ENCODE measurements at places on chromosomes 1 and 21.

DNA sequence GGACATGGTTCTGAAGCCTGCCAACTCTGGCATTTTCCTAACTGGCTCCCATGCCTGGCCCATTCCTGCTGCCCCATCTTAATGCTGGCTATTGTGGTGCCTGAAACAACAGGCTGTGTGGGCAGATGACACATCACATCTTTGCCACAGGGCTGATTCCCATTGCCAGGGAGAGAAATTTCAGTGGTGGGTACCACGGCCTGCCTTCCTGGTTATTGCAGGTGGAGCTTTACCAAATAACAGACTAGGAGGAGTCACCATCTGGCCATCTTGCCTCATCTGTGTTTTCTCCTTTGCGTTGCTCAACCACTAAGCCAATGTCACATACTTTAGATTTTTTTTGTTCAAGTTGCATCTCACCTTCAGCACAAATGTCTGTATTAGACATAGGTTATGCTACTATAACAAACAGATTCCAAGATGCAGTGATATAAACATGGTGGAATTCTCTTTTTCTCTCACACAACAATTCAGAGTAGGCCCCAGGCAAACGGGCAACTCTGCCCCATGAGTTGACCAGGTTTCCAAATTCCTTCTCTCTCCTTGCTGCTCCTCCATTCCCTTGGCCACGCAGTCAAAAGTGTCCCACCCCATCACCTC is 14.1 kb downstream of the CDA start:
- no peaks in the 10 kb centered on the region for H3K27me3 ChIP-seq
- H3K4me3 ChIP-seq: no peak overlapping the region
- H3K36me3 ChIP-seq: no peaks in the 10 kb centered on the region
- no peak for DNase-seq
- H3K27ac ChIP-seq: no peak overlapping the region
- no peaks in the 10 kb centered on the region for H3K4me1 ChIP-seq

- H3K36me3 ChIP-seq: no peaks in the 10 kb centered on the region
- H3K4me3 ChIP-seq: no peak overlapping the region
- no peak overlapping the region for H3K27ac ChIP-seq
- H3K4me1 ChIP-seq: peaks cover 2% of the 10 kb centered on the region
These were observed 1.6 kb downstream of the STPG1 start for GRCh38 chr1:24411963-24412362.

GRCh38 chr1:167882376-167882775 is 31.6 kb downstream of the ADCY10 start:
- no peak overlapping the region for H3K4me3 ChIP-seq
- H3K27me3 ChIP-seq: no peaks in the 10 kb centered on the region
- H3K36me3 ChIP-seq: no peaks in the 10 kb centered on the region
- H3K27ac ChIP-seq: no peak overlapping the region
- DNase-seq: no peak

- H3K27ac ChIP-seq: no peak overlapping the region
- no peaks in the 10 kb centered on the region for H3K36me3 ChIP-seq
- H3K4me1 ChIP-seq: peaks cover 2% of the 10 kb centered on the region
These were observed 108.7 kb downstream of the LTN1 start for GRCh38 chr21:28883931-28884330.

- no peak overlapping the region for H3K27ac ChIP-seq
- H3K4me1 ChIP-seq: no peaks in the 10 kb centered on the region
- H3K4me3 ChIP-seq: no peak overlapping the region
- no peaks in the 10 kb centered on the region for H3K27me3 ChIP-seq
- DNase-seq: no peak
These were observed 44.2 kb downstream of the CAPN8 start for GRCh38 chr1:223621312-223621734.

DNA sequence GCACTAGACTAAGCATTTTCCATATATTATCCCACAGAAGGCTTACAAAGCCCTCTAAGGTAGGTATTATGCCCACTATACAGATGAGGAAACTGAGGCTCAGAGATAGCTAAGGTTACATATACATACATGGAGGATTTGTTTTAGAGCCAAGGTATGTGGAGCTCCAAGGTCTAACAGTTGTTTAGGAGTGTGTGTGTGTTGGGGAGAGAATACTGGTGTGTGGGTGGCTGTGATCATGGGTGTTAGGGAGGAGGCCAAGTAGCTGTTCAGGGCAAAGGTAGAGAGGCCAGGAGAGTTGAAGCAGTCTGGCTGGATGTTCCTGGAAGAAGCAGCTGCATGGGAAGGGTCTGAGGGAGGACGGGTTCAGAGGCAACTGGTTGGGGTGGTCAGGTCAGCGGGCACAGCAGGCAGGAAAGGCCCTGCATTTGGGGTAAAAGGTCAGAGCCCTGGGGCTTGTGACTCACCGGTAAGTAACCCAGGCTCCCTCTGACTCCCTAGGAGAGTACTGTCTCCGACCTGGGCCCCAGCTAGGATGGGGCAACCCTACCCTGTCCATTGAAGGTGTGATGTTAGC is 5.1 kb upstream of the LDLRAP1 start:
- no peak for DNase-seq
- H3K4me1 ChIP-seq: no peaks in the 10 kb centered on the region
- H3K36me3 ChIP-seq: no peaks in the 10 kb centered on the region
- no peaks in the 10 kb centered on the region for H3K27me3 ChIP-seq
- H3K27ac ChIP-seq: no peak overlapping the region
- H3K4me3 ChIP-seq: no peak overlapping the region

DNA sequence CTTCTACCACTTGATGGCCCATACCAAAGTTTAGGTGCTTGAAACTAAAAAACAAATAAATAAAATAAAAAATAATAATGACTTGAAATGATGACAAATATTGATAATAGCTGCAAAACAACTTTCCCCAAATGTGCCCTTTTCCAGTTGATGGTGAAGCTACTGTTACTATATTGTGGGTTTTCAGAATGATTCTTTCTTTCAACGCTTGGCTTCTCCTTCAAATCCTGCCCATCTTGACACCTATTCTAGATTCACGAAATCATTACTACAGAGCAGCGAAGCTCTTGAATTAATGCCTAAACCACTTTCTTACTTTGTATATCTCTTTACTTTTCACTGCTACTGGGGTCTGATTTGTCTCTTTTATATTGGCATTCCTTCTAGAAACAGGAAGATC is 9.2 kb upstream of the C1orf141 start:
- H3K27ac ChIP-seq: no peak overlapping the region
- no peak overlapping the region for H3K4me3 ChIP-seq
- H3K4me1 ChIP-seq: no peaks in the 10 kb centered on the region

Data from ovary (tissue), 10 donors.